ENCODE measurements at places on chromosomes 1 and 21.

DNA sequence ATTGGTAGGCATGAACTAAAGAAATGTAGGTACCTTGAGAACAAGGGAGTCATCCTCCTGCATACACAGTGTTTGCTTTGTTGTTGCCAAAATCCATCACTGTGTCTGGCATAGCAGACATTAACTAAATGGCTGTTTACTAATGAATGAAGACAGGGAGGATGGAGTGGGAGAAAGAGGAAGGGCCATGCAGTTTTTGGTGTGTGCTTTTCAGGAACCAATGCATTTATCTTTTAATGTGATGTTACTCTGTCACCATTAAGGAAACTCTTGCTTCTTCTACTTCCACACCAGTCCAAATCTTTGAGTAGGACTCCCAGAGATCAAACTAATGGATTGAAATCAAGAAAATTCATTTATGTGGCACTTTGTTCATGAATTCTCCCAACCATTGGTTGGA, 55.6 kb upstream of the DUSP10 start:
- DNase-seq = no peak

- DNase-seq = no peak
Observed at GRCh38 chr1:235989105-235989504, 75.8 kb downstream of the NID1 start.

GRCh38 chr1:7386226-7387052, 384.7 kb upstream of the VAMP3 start:
- no peak for DNase-seq

GRCh38 chr1:232620356-232620969, 9.5 kb downstream of the SIPA1L2 start:
- DNase-seq = no peak

DNA sequence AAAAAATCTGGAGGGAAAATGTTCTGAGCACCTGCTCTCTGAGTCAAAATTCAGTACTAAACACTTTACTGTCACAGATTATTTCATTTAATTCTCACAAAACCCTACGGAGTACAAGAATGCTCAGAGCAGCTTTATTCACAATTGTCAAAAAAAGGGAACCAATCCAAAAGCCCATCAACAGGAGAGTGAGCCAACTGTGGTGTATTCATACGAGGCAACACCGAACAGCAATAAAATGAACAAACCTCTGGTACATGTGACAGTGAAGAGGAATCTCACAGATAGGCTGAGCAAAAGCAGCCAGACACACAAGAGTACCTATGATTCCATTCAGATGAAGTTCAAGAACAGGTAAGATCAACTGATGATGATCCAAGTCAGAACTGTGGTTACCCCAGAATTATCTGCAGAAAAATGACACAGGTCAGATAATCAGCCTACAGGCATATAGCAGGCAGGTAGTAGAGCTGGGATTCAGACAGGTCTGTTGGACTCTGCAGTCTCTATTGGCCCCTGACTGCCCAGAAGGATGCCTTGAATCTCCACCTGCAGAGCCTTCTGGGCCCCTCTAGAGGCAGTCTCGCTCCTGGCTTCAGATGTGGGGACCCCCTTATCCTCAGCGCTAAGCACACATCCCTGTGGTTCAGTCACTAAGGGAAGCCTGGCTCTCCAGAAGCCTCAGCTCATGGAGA, 19.2 kb downstream of the SLC9A1 start:
- DNase-seq = no peak

DNA sequence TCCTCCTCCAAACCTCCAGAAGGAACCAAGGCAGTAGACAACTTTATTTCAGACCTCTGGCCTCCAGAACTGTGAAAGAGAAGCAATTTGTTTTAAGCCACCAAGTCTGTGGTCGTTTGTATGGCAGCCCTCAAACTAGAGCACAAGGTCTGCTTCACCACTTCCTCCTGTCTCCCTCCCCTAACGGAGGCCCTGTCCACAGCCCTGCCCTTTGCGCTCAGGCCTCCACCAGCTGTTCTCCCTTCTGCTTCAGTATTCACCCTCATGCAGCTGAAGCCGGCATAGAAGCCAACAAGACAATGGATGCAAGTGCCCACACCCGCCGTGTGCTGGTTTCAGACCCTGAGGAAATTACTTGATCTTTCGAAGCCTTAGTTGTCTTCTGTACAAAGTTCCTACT, 364.1 kb downstream of the HHAT start:
- DNase-seq = no peak

DNA sequence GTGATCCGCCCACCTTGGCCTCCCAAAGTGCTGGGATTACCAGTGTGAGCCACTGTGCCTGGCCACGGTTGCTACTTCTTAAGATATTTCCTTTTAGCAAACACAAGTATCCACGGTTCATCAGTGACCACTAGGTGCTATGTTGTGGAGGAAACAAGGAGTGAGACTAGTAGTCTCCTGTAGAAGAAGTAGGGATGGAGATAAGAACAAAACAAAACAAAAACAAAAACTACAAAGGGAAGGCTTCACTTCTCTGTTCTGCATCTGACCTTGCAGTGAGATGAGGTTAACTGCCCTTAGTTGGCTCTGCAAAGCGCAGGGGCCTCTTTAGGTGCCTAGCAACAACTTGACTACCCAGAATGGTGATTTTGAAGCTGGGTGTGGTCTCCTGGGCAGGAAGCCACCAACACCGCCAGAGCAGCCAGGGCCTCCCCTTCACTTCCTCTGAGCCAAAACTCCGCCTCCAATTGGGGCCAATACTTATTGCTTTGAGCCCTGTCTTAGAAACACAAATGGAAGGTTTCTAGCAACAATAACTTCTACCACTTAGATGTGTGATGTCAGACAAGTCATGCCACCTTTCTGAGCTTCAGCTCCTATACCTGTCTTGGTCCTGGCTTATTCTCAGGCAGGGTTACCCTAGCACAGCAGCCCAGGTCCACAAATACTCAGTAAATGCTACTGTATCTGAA, 12.8 kb upstream of the CDC42 start:
- DNase-seq = no peak

DNA sequence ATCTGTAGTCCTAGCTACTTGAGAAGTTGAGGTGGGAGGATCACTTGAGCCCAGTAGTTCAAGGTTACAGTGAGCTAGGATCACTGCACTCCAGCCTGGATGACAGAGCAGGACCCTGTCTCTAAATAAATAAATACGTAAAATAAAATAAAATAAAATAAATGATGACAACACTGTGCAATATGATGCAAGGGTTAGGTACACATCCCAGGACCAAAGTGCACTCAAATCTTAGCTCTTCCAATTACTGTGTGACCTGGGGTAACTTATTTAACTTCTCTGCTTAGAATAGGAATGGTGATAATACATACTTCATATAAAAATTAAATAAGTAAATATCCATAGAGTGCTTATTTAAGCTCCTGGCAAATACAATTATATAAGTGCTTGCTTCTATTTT, 53.5 kb downstream of the LPAR3 start:
- DNase-seq = no peak

DNA sequence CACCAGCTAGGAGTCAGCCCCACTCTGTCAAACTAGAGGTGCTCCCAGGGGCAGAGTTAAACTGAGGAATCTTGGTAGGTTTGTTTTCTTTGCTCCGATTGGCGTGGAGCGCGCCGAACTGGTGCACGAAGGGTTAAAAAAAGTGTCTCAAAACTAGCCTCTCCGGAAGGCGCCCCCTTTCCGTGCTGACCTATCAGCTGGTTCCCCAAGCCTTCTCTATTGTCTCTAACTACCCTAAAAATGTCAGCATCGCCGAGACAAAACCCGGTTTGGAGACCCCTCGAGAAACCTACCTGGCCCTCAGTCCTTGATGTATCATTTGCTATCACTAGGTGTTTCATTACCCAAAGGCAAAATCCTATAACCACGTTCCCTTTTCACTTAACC, 2.2 kb downstream of the TGFB2 start:
- DNase-seq = no peak

- no peak for DNase-seq
Observed at GRCh38 chr1:44685881-44686280, 11.4 kb downstream of the ARMH1 start.

DNA sequence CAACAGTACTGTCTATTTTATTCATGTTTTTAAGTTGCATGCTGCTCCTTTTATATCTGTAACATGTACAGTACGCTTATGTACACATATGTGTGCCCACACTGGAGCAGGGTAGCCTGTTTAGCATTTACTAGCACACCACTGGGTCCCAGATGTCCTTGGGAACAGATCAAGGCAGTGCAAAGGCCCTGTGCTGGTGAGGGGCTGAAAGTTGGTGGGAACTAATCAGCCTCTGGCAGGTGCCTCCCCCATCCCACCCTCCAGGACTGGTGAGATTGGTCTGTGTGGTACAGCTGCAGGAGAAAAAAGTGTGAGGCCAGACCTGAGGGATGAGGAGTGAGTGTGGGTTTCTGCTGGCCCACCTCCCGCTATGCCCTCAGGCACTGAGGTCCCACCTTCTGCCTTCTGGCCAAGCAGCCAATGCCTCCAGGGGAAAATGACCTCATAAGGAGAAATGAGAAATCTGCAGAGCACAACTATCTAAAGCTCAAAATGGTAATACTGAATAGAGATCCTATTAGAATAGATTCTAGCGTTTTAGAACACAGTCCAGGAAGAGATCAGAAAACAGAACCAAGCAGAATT, 58.9 kb downstream of the POFUT2 start:
- no peak for DNase-seq

- no peak for DNase-seq
Observed at GRCh38 chr1:195773931-195774330, 834.3 kb downstream of the KCNT2 start.

GRCh38 chr1:29513357-29513756, 277.0 kb downstream of the PTPRU start:
- DNase-seq = peak; percentile 10

All from AG04449 (cell line).